ENCODE measurements at places on chromosomes 5 and 9. TPM values are rescaled to one million over a fixed set of nuclear protein-coding genes. Genes with fewer than 3 reads are reported as not detected.

WNK2 gene
- total RNA-seq: not detected

DNA sequence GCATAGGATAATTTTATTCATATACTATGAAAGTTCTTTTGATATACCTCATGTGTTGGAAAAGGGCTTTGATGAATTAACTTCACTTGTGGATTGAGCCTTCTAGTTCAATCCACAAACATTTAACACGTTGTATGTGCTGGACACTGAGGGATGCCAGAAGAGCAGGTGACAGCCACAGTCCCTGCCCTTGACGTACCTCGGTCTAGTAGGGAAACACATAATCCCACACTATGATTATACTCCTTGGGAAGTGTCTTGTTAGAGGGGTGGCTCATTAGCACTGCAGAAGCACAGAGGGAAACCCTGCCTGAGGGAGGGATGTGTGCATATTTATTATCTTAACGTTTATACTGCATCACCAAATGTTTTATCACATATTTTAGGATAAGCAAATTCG is 61.2 kb downstream of the PIK3R1 start:
- no peak overlapping the region for H3K27ac ChIP-seq
- H3K36me3 ChIP-seq: peaks cover 44% of the 10 kb centered on the region
- no peak overlapping the region for H3K4me3 ChIP-seq

AGXT2 gene
- not detected for total RNA-seq

OXCT1 gene
- 48.7 TPM for total RNA-seq

LRRC14B gene
- total RNA-seq: not detected
